SJSA1 (cell line): ENCODE measurements at places on chromosomes 13 and 19.

DNA sequence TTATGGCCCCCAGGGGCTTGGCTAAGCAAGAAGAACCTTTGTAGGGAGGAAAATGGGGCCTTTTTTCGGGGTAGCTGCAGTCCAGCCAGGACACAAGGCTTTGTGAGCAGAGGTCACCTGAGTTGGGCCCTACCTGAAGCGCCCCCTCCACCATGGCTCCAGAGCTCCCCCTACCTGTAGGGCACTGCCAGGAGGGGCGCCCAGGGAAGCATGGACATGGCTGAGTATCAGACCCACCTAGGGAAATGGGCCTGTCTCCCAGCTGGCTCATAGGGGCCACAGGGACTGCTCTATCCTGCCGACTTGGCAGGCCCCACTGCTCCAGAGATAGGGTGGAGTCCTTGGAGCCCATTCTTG lies 9.0 kb upstream of the CEBPA start:
- no peak for DNase-seq

DNA sequence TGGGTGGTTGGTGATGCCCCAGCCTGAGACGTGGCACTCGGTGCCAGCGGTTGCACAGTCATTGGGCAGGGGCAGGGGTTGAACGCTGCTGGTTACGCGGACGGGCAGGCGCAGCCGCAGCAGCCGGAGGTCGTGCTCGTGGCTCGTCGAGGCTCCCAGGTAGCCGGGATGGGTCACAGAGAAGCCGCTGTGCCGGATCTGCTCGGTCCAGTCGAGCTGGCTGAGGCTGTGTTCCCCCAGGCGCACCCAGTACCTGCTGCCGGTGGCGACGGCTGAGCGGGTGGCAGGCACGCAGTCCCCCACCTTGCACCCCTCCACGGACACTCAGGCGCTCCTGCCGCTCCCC lies 2.9 kb downstream of the KLK12 start:
- no peak for DNase-seq

GRCh38 chr13:94419925-94420305 lies 59.6 kb downstream of the DCT start:
- no peak for DNase-seq

DNA sequence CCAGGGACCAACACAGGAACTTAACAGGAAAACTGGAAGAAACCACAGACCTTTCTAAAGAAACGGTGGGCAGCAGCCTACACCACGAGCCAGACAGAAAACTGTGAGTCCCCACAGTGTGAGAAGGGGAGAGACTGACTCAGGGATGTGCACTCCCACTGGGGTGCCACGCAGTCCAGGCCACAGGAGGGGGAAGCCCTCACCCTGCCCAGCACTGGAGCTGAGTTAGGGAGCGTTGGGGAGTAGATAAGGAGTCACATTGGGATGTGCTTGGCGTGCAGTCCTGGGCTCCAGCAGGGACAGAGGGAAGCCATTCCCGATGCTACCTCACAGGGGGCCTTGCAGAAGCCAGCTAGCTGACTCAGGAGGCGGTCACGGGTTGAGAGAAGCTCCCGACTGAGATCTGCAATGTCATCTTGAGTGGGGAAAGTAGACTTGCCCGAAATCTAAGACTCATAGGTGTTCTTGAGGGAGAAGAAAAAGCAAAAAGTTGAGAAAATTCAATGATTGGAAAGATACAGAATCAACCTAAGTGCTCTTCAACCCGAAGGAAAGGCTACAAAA lies 17.3 kb downstream of the SIGLEC8 start:
- DNase-seq = no peak

GRCh38 chr19:3656073-3656746 lies 29.6 kb upstream of the CACTIN start:
- no peak for DNase-seq

DNA sequence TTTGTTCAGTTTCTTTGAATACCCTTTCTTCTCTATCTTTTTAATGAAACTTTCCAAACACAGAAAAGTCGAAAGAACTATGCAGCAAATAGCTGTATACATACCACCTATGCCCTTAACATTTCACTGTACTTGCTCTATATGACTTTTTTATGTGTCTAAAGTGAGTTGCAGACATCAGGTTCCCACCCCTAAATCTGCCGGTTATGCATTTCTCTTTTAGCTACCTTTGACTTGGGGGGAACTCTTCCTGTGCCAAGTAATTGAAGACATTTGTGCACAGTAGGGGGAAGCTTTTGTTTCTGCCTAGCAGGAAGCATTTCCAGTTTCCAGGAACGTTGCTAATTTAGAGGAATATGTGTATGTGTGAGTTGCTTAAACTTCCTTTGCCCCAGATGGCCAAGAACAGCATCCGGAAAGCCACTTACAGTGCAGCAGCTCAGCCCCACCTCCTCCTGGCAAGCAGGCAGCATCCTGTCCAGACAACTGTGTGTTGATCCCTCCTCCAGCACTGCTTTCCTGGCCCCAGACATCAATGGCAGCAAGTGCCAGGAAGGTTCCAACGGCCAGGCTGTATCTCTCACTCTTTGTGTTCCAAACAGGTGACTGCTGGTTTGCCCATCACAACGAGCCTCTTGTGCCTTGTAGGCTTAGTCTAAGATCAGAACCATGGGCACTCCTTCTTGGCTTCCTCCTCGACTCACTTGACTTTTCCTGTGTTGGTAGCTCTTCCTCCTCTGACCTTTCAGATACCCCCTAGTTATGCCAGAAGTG lies 14.7 kb upstream of the GRAMD1A start:
- DNase-seq = no peak

GRCh38 chr13:110850840-110851239 lies 64.0 kb downstream of the ANKRD10 start:
- DNase-seq = no peak

GRCh38 chr19:43777163-43777695 lies 3.5 kb downstream of the KCNN4 start:
- DNase-seq = peak; percentile 77
